ENCODE measurements at places on chromosomes 3 and 15. TPM values are rescaled to one million over a fixed set of nuclear protein-coding genes. Genes with fewer than 3 reads are reported as not detected.

DCUN1D1 gene
- total RNA-seq, result 56.6 TPM

STAG1 gene
- total RNA-seq, result 48.7 TPM

APOD gene
- 0.27 TPM for total RNA-seq

VILL gene
- 20.2 TPM for total RNA-seq

CPEB1 gene
- total RNA-seq, result not detected

KBTBD12 gene
- total RNA-seq, result not detected

NR2E3 gene
- not detected for total RNA-seq

CCDC39 gene
- not detected for total RNA-seq

PRSS50 gene
- total RNA-seq, result not detected

SLC28A1 gene
- not detected for total RNA-seq

IL5RA gene
- total RNA-seq, result not detected

SNAPC5 gene
- total RNA-seq, result 23.1 TPM

PIGB gene
- total RNA-seq, result 23.4 TPM

SLC15A2 gene
- total RNA-seq, result 10.8 TPM

PTPRG gene
- 0.84 TPM for total RNA-seq

CCR9 gene
- not detected for total RNA-seq

ALS2CL gene
- 3.5 TPM for total RNA-seq

BUB1B gene
- total RNA-seq, result 74.6 TPM

ADGRG7 gene
- not detected for total RNA-seq

POC1A gene
- total RNA-seq, result 28.4 TPM

MAPKAPK3 gene
- 159 TPM for total RNA-seq

CACNA2D2 gene
- total RNA-seq, result 0.41 TPM

GUCA1C gene
- total RNA-seq, result not detected

OTOL1 gene
- not detected for total RNA-seq

PXYLP1 gene
- total RNA-seq, result 32.6 TPM

SCAMP5 gene
- 0.80 TPM for total RNA-seq

GP9 gene
- total RNA-seq, result not detected

MFN1 gene
- total RNA-seq, result 32.2 TPM

CPN2 gene
- total RNA-seq, result not detected

EIF4G1 gene
- total RNA-seq, result 400 TPM

PRICKLE2 gene
- total RNA-seq, result not detected

SNTN gene
- not detected for total RNA-seq

TEX55 gene
- total RNA-seq, result not detected

ASB14 gene
- not detected for total RNA-seq

DNAH12 gene
- 0.14 TPM for total RNA-seq

CA12 gene
- not detected for total RNA-seq

SAMD7 gene
- not detected for total RNA-seq

All from T-helper 2 cell treated with Interferon-gamma antibody and Interleukin-4, amounts not matched to agents 100 ng/mL and 5 ng/mL, for 36 hours (primary cell).